ENCODE measurements at places on chromosomes 6 and 20.

GRCh38 chr6:24464253-24465038 lies 24.9 kb downstream of the GPLD1 start:
- DNase-seq: no peak

DNA sequence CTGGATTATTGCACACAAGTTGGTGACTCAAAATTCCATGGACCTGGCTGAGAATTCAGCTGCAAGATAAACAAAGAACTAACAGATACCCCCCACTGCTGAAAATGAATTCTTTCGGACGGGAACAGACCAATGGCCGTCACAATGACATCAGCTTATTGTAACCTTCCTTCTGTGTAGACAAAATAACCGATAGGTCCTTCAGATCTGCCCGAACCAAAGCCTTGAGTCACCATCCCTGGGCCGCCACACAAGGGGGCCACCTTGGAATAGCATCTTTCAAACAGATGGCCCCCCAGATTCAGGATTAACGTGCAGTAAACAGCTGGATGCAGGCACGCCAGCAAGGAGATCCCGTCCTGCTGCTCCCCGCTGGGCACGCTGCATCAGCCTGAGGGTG lies 214.0 kb upstream of the EXOC2 start:
- DNase-seq: no peak

DNA sequence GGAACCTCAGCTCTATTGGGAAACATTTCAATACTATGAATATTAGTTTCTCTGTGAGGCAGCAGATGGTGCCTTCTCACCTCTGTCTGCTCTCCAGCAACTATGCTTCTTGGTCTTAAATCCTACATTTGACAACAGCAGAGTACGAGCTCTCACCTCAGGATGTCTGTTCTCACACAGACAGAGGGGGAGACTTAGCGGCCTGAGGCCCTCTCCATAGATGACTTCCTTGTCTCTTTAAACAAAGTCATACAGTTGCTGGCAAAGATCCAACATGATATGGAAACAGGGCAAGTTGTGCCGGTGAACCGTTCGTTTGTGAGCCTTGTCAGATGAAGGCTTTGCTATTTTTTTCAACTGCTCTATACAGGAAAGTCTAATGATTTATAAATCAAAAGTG lies 43.7 kb upstream of the GABRR1 start:
- DNase-seq: no peak

DNA sequence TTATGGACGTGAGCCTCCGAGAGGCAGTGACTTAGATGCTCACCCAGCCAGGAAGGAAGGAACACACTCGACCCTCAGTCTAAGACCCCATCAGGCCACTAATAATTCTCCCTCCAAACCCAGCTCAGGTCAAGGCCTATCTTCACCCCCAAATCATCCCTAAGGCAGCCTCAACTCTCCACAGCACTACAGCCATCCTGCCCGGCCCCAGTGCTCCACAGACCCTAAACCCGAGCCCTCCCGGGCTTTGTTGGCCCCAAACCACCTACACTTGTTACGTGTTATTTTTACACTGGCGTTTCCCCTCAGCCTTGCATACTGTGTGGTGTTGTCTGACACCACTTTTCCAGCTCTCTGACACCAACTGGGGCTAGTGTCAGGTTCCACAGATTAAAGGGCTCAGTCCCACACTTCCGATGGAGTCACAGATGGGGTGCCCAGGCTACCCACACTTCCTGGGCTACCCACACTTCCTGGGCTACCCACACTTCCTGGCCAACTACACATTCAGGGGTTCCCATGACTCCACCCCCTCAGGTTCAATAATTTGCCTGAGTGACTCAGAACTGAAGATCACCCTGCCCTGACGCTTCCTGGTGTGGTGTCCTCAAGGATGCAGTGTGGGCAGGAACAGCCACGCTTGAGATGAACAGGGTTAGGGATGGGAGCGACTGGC lies 25.3 kb downstream of the RBCK1 start:
- peak; percentile 85 for DNase-seq

GRCh38 chr6:159540152-159540551 lies 152.9 kb downstream of the SOD2 start:
- DNase-seq: peak; percentile 5

DNA sequence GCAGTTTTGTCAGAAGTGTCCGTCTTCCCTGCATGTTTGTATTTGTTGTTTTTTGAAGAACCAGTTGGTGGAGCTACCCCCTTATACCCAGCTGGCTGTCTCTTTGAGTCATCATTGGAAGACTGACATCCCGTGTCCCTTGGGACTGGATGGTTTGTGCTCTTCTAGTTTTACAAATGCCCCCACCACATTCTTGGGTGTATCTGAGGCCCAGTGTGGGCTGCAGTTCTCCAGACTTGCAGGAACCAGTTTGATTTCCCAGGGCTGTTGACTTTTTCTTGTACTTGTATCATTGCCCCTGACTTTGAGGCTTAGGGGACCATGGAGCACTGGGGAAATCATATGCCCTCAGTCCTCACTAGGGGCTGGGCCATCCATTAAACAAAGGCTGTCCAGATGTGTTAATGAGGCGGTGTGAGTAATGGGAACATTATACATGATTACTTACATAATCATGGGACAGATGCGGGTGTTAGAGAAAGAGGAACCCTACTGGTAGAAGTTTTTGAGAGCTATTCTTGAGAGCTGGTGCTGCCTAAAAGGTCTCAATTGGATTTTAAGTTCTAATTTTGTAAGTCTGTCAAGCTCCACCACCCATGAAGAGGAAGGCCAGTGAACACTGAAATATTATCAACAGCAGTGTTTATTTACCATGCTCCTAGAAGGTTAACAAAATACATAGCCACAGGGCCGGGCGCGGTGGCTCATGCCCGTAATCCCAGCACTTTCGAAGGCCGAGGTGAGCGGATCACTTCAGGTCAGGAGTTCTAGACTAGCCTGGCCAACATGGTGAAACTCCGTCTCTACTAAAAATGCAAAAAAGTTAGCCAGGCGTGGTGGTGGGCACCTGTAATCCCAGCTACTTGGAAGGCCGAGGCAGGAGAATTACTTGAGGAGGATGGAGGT lies 8.5 kb downstream of the JARID2 start:
- no peak for DNase-seq

DNA sequence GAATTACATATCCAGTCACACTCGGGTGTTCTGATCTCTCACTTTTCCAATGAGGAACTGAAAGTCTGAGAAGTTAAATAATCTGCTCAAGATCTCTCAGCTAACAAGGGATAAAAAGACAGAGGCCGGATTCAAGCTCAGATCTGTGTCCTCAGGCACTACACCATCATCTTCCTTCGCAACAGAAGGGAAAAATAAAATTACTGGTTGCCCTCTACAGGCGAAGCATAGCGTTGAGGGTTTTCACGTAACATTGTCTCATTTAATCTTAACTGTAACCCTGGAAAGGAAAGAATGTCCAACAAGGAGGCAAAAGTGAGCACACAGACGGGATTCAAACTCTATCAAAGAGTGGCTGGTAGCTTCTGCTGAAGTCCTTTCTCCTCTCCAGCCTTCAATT lies 67.8 kb upstream of the ANKEF1 start:
- no peak for DNase-seq

- DNase-seq: peak; percentile 63
Measured at GRCh38 chr6:149031859-149032598, 285.2 kb downstream of the UST start.

DNA sequence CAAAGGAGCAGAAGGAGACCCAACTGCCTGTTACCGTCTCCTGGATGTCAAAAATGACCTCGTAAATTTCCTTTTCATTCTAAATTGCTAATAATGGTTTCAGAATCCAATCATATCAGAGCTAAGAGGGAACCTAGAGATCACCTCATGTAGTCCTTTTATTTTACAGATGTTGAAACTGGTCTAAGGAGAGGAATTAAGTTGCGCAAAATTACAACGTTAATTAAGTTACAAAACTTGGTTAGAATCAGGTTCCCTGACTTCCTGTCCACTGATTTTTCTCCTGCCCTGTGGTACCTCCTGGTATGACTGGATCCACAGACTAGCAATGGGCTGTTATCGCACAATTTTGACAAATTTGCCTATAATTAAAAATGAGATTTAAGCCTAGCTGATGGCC lies 9.0 kb upstream of the STK38 start:
- no peak for DNase-seq

- no peak for DNase-seq
Measured at GRCh38 chr6:134168590-134169208, 116.3 kb upstream of the SLC2A12 start.

GRCh38 chr20:51889466-51889865 lies 87.1 kb upstream of the SALL4 start:
- DNase-seq: no peak

DNA sequence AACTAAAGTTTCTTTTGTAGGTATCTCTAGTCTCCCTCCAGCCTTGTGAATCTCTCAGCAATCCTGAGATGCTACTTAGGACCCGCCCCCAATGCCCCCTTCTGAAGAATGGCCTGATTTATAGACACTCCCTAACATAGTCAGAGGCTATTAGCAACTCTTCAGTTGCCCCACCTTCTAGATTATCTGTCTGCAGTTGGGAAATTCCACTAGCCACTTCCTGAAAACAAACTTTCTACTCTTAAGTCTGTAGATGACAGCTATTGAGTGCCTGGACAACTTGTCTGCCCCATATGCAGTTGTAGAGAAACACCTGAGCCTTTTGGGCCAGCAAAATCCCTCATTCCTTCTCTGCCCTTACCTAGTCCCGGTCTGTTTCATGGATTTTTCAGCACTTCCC lies 188.2 kb upstream of the PREP start:
- peak; percentile 52 for DNase-seq

- DNase-seq: no peak
Measured at GRCh38 chr6:72374857-72375256, 247.0 kb upstream of the KCNQ5 start.

- no peak for DNase-seq
Measured at GRCh38 chr6:36659271-36659670, 19.2 kb upstream of the CDKN1A start.

- DNase-seq: no peak
Measured at GRCh38 chr20:646107-646867, 6.7 kb downstream of the SRXN1 start.

DNA sequence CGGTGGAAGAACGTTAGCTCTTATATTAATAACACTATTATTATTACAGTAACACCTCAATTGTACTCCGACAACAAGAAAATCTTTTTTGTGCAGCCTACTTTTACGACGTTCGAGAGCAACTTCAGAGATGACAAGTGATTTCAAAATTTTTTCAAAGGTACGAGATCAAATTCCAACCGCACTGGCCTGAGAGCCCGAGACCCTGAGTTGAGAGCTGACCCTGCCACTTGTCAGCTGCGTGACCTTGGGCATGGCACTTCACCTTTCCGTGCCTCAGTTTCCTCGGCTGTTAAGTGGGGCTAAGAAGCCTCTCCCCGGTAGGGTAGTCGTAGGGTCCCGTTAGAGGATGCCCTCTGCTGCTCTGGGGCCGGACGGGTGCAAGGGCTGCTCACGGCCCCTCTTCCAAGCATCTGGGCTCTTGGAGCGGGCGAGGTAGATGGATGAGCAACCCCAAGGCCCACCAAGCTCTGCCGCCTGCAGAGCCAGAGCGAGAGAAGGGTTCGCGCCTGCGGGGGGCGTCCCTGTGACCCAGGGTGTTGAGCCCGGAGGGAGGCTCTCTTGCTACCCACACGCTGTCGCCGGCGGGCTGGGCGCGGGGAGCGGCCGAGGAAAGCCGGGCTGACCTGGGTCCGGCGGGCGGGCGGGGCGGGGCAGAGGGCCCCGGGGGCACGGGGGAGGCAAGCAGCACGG lies 510 bp downstream of the NDRG3 start:
- peak; percentile 64 for DNase-seq

GRCh38 chr6:163324326-163324687 lies 90.2 kb upstream of the QKI start:
- DNase-seq: no peak

- DNase-seq: no peak
Measured at GRCh38 chr20:61416546-61416945, 164.5 kb downstream of the CDH4 start.

DNA sequence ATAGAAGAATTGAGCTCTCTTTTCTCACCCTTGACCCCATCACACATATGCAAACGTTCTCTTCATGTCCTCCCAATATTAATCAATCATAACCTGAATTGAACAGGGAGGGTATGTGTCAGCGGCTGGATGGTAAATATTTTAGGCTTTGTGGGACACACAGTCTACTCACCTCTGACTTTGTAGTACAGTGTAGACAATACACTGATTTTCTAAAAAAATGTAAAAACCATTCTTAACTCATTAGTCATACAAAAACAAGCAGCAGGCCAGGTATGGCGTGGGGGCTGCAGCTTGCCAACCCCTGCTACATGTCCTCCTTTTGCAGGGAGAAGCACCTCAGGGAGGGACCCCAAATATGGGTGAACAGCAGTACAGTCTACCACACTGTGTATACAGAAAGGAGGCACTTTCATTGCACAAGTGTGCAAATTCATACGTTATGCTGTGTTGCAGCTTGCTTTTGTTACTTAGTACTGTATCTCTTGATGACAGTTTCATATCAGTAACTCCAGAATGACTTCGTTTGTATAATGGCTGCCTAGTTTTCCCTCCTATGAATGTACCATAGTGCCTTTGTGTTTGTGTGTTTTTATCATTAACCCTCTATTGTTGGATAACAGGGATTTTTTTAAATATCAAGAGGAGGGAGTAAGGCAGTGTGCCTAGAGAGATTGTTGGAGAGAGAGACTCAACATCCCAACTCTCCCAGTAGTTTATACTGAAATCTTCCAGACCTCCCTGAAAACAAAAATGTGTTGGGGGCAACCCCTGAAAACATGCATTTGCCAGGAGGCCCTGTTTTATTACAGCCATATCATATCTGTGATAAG lies 214.3 kb downstream of the ZMYND8 start:
- DNase-seq: no peak

DNA sequence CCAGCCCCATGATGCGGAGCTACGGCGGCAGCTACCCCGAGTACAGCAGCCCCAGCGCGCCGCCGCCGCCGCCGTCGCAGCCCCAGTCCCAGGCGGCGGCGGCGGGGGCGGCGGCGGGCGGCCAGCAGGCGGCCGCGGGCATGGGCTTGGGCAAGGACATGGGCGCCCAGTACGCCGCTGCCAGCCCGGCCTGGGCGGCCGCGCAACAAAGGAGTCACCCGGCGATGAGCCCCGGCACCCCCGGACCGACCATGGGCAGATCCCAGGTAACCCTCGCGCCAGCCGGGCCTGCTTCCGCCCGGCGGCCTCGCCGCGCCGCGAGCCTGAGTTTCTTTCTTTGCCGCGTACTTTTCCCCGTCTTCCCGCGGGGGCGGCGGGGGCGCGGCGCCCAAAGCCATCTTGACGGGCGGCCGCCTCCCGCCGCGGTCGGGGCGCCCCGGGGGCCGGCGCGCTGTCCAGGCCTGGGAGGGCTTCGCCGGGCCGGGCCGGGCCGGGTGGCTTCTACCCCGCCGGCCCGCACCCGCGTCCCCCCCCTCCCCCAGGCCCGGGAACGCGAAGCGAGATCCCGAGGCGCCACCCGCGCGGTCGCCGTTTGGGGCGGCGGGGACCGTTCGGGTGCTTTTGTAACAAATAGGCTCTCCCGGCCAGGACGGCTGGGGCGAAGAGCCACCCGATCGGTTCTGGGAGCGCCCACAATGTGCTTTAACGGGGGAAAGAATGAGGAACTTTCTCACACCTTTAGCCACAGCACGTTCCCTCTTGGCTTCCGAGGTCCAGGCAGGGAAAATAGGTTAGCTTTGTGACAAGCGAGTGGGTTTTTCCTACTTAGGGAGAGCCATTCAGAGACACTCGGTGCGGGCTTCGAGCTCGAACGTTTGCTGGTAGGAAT lies 2.3 kb downstream of the ARID1B start:
- DNase-seq: peak; percentile 69

All from activated CD8-positive, alpha-beta T cell treated with anti-CD3 and anti-CD28 coated beads for 36 hours (primary cell).